Activated T-cell treated with anti-CD3 and anti-CD28 coated beads, Interleukin-2, amount 50 U/mL, for 48 hours (primary cell): ENCODE measurements at places on chromosomes 3 and 15.

GRCh38 chr15:65870889-65871533, 1.7 kb downstream of the RAB11A start:
- DNase-seq = no peak

DNA sequence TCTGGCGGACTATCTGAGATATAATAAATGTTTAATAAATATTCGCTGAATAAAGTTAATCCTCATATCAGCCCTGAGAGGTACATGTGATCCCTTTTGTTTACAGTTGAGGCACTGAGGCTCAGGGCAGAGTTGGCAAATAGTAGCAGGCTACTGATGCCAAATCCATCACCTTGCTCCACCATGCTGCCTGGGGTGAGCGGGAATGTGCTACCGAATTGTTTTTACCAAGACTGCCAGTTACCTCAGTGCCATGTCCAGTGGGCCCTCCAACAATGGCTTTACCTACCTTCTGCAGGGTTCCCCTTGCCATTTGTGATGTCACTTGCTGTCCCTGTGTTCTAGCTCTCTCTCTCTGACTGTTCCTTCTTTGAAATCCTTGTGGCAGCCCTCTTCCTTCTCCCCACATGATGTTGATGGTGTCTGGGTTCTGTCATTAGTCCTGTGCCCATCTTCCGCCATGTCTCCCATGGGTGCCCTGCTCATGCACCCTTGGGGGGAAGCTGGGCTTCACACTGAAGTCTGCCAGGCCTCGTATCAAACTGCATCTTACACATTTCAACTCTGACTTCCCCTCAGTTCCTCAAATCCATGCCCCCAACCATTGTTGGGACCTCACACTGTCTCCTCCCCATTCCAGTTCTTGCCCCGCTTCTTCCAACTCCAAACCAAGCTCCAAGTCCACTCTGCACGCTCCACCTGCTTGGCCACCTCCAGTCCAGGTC, 35.4 kb downstream of the SLCO2A1 start:
- no peak for DNase-seq

DNA sequence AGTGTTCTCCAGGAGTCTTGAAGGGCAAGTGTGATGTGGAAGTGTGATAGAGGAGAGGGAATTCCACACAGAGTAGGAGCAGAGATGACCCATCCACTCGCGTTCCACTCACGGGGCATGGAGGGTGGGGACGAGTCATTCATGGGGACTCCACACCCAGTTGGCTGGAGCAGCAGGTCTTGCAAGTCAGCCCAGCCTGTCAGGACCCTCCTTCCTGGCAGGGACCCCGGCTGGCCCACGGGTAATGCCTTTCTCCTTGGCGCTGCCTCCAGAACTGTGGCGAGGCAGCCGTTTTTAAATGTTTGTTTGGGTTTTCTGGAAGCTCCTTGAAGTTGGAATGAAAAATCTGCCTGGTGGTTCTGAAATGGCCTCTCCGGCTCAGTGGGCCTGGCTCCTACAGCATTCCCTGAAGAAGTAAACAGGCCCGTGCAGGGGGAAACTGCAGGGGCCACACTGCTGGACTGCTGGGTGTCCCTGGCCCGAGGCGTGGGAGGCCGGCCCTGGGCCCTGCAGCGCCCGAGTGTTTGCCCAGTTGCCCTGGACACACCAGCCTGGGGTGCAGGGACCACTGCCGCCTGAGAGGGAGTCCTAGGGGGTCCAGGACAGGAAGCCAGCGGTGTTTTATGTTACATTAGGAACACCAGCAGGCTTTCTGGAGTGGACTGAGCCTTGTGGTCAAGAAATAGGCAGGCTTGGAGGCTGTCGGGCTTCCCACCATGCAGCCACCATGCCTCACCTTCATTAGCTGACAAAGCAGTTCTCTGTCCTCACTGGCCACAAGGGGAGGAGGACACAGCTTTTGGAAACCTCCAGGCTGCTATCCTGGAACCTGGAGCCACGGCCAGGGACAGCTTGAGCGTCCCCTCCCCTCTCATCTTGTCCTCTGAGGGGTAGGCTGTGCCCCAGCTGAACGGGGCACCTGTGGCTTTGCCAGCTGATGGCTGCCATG, 61.3 kb downstream of the CEMIP start:
- DNase-seq = no peak

DNA sequence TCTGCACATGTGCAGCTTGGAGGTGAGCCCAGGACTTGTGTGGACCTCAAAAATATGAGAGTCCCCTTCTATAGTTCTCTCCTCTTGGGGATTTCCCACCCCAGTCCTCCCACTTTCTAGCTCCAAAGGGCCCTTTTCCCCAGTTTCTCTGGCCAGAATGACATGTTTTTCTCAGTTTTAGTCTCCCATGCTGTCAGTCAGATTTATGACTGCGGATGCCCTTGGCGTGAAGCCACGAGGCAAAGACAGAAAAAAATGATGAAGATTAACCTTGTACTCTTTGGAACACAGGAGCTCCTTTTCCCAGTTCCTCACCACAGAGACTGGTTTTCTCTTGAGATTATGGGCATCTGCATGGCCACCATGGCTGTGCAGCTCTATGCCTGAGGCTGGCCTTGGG, 72.0 kb upstream of the TTBK2 start:
- DNase-seq = no peak

GRCh38 chr15:35746121-35746520, 200.2 kb upstream of the DPH6 start:
- DNase-seq = no peak

DNA sequence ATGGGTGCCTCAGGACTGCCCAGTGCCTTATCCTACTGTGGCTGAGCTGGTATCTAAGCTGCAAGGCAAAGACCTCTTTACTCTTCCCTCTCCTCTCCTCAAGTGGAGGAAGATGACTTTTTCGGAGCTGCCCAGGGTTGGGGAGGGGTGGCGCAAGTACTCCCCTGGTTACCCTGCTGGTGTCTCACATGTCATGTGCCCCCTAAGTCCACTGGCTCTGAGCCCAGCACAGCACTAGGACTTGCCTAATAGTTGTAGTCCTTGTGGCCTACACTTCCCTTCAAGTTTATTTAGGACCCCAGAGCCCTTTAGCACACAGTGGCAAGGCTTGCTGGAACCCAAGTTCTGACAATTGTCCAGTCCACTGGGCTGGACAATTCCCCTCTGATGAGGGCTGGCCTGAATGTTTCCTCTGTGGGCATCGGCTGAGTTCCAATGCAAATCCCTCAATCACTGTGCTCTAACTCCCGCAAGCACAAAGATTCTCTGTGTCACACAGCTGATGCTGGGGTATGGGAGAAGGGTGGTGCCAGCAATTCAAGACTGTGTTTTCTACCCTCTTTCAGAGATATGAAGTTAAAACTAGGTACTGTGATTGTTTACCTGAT, 60.4 kb downstream of the UQCC5 start:
- DNase-seq = no peak

GRCh38 chr3:172903642-172904320, 153.3 kb downstream of the ECT2 start:
- no peak for DNase-seq

GRCh38 chr15:91561371-91562100, 292.0 kb upstream of the SLCO3A1 start:
- DNase-seq = no peak

DNA sequence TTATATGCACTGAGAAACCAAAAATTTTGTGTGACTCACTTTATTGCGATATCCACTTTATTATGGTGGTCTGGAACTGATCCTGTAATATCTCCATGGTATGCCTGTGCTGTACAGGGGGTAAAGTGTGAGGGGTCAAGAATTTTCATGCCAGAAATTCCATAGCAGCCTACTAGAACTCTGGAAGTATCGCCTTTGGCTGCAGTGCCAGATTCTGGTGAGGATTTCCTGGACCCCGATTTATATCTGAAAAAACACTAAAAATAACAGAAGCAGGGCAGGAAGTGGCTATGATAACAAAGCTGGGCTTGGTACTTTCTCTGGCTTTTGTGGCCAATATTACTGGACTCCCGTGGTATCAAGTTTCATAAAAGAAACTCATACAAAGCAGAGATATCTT, 36.4 kb downstream of the CCDC80 start:
- DNase-seq = no peak
